ENCODE measurements at places on chromosomes 4 and X.

DNA sequence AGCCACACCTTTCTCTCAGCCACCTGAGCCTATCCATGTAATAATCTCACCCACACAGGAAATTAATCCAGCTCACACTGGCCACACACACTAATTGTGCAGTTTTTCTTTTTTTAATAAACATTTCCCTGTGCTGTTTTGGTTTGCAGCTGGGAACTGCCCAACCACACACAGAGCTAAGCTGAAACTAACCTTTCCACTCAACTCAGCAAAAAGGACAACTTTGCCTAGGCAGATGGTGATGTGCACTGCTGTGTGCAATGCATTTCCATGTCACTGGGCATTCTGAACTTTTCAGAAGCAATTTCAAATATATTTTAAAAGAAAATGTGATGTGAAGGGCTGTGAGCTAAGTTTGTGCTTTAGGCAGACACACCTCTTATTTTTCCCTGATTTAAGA, 70.0 kb upstream of the TLL1 start:
- no peak for DNase-seq
- H3K27ac ChIP-seq, result no peak overlapping the region
- H3K4me3 ChIP-seq, result no peak overlapping the region
- H3K27me3 ChIP-seq, result no peaks in the 10 kb centered on the region
- H3K36me3 ChIP-seq, result no peaks in the 10 kb centered on the region

DNA sequence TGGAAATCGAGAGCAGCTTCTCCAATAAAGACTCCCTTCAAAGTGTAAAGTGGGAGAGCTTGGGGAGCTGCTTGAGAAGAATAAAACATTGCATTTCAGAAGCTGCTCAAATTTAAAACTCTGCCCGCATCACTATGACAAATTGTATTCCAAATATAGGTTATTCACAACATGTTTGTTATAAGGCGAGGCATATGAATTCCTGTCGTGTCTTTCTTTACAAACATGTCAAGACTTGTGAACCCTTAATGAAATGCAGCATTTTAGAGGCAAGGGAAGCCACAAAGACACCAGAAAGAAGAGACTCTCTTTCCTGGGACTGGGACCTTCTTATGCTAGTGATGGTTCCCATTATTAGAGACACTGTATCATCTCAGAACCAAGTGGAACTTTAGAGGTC, 311.2 kb downstream of the DHX15 start:
- peaks cover 14% of the 10 kb centered on the region for H3K27me3 ChIP-seq
- H3K36me3 ChIP-seq, result no peaks in the 10 kb centered on the region
- H3K27ac ChIP-seq, result no peak overlapping the region
- H3K4me3 ChIP-seq, result no peak overlapping the region
- no peak for DNase-seq

DNA sequence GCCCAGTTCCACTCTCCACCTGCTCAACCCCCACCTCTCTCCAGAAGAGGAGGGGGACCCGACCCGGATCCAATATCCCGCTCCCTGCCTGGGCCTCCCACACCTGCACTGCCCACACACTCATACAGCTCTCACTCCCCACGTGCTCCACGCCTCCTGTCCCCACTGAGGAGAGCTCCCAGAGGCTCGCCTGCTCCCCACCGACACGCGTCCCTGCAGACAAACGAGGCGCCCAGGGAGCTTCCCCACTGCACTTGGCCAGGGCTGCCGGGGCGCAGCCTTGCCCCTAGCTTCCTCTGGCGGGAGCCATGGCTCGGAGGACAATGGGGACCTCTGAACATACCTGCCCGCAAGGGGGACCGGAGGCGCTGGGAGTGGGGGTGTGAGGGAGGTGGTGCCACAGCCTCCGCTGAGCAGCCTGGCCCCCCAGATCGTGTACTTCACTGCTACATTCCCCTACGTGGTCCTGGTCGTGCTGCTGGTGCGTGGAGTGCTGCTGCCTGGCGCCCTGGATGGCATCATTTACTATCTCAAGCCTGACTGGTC, 5.0 kb downstream of the SLC6A8 start:
- no peak overlapping the region for H3K27ac ChIP-seq
- DNase-seq, result no peak
- H3K27me3 ChIP-seq, result no peaks in the 10 kb centered on the region

DNA sequence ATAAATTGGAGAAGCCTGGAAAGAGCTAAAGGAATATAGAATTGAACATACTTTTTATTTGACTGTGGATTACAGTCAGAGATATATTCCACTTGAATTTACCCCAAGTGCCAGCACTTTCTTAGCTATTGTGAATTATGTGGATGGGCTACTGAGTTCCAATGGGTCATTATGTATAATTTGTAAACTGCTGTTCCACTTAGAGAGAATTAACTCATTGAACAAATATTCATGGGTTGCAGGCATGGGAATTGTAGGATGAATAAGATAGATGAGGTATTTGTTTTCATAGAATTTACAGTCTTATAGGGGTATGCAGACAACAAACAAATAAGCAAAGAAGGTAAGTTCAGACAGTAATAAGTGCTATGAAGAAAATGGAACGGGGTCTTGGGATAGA, 195.7 kb downstream of the SHROOM3 start:
- H3K27me3 ChIP-seq, result no peaks in the 10 kb centered on the region
- DNase-seq, result peak; percentile 52
- H3K36me3 ChIP-seq, result no peaks in the 10 kb centered on the region
- H3K27ac ChIP-seq, result 0 out of 2 replicates have a peak overlapping the region, but pooled peaks have one; percentile 0
- H3K4me1 ChIP-seq, result peaks cover 42% of the 10 kb centered on the region

DNA sequence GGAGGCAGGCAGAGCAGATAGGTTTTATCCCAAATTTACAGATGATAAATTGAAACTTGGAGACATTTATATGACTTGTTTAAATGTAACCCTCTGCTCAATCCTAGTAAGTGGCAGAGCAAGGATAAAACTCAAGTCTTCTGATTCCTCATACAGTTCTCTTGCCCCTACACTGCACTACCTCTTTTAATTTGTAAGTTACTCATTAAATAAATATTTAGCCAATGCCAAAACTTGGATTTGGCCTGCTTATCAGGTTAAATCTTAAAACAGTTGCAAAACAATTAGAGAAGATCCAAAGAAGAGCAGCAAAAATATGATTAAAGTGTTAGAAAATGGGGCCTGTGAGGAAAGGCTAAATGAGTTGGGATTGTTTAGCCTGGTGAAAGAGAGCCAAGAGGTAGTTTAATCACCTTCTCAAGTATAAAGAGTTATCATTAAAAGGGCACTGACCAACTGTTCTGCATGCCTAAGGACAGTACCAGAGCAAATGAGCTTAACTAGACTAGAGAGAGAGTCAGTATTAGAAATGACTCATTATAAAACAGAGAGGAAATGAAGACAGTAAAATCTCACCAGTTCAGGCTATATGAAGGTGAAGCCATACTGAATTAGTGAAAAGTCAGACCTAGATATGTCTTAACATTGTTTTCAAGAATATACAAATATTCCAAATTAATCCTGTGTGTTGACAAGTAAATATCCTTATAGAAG, 146.3 kb downstream of the GRIA3 start:
- H3K36me3 ChIP-seq, result no peaks in the 10 kb centered on the region
- H3K4me1 ChIP-seq, result peaks cover 15% of the 10 kb centered on the region
- no peak overlapping the region for H3K27ac ChIP-seq
- no peaks in the 10 kb centered on the region for H3K27me3 ChIP-seq

DNA sequence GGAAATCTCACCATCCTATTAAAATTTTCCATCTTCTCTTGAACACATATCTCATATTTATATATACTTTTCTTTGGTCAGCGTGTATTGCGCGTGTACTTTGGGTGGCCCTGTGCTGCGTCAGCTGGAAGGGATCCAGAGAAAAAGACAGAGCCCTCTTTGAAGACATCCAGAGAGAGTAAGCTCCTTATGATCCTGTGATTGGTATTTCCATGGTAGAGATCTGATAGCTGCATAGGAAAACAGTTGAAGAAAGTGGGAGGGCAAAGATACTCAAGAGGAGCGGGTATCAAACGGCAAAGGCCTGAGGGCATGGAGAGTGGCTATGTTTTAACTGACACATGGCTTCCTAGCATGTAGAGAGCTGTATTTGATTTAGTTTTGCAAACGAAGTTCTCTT, 4.4 kb upstream of the HPGD start:
- H3K36me3 ChIP-seq, result no peaks in the 10 kb centered on the region
- no peak for DNase-seq
- H3K4me1 ChIP-seq, result peaks cover 8% of the 10 kb centered on the region
- H3K27ac ChIP-seq, result no peak overlapping the region
- H3K4me3 ChIP-seq, result no peak overlapping the region

Measured in GM23248 (cell line).